ENCODE measurements at places on chromosomes 6 and 20.

- DNase-seq: peak; percentile 77
Observed at GRCh38 chr6:108541843-108542759, 18.6 kb upstream of the FOXO3 start.

DNA sequence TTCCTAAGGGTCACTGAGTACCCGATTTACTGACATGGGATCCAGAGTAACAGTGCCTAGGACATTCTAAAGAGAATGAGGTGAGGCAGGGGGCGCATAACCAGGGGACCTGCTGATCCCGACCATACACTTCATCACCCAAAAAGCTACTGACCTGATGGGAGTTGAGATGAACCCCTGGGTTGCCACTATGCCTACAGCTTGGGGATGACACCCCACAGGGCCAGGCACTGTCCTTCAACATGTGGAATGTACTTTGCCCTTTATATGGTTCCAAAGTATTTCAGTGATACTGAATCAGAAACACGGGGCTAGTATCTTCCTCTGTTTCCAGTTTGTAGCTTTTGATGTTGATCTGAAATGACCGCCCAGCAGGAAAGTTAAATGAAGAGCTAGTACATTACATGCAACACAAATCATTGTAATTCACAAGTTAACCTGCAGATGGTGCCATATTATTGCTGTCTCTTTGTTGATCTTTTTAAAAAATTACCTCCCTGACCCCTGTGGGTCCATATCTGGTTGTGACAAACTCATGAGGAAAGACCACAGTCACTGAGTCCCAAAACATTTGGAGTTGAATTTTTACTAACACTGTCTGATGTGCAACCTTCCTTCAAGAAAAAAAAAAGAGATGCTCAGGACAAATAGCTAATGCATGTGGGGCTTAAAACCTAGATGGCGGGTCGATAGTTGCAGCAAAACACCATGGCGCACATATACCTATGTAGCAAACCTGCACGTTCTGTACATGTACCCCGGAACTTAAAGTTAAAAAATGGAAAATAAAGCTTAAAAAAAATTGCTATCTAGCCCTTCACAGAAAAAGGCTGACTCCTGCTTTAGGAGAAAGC is 42.7 kb upstream of the GCNT2 start:
- peak; percentile 49 for DNase-seq

DNA sequence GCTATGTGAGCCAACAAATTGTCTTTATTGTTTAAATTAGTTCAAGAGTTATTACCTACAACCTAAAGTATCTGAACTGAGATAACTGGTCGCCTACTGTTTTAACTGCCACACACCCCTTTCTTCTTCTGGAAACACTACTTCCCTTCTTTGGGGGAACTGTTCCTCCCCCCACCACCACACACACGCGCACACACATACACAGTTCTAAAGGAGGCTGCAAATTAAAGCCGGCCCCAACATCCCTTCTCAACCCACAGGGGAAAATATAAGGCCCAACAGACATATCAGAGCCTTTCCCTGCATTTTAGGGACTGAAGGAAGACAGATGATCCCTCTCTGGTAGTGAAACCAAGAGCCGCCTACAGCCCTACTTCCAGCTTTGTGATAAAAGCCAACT is 348.0 kb upstream of the JARID2 start:
- DNase-seq: no peak

DNA sequence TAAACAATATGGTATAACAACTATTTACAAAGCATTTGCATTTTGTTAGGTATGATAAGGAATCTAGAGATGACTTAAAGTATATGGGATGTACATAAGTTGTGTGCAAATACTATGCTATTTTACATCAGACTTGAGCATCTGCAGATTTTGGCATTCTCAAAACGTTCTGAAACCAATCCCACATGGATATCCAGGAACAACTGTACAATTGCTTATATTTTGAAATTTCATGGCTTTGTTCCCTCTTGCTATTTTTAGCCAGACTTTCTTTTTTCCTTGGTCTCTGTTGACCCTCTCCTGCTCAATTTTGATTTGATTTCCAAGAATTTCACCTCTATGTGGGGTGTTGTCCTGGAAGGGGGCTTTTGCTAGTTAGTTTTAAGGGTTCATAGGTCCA is 32.9 kb upstream of the UST start:
- DNase-seq: no peak

DNA sequence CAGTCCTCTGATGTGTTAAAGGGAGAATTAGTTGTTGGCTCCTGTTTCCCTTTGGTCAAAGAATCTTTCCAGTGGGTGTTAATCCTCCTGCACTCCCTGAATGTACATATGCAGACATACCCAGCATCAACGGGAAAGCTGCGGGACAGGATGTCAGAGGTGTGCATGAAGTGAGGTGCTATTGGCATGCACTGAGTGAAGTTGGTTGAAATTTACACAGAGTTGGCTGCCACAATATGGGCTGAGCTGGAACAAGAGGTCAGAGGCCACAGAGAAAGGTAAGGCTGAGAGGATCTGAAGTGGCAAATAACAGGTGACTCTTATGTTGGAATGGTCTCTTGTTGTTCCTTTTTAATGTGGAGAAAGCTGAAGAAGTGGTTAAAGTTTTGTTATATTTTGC is 82.7 kb upstream of the AKIRIN2 start:
- no peak for DNase-seq

GRCh38 chr20:15703171-15703911 is 869.9 kb downstream of the KIF16B start:
- DNase-seq: no peak

GRCh38 chr20:52039790-52040189 is 151.8 kb downstream of the ZFP64 start:
- no peak for DNase-seq

DNA sequence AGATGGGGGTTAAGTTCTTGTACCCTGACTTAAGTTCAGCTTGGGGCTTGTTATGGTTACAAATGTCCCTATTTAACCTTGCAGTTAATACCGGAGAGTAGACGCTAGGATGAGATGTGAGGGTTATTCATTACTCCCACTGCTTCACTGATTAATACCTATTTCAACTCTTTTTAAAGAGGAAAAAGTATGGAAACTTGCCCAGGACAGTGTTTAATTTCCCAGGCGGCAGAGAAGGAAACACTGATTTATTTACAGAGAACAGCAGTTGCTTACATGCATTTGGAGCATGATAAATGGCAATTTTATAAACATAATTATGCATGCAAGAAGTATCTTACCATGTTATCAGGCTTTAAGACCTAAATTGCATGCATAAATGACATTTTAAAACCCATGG is 137.7 kb downstream of the RCAN2 start:
- no peak for DNase-seq

- DNase-seq: no peak
Observed at GRCh38 chr6:38833320-38833719, 118.2 kb downstream of the DNAH8 start.

DNA sequence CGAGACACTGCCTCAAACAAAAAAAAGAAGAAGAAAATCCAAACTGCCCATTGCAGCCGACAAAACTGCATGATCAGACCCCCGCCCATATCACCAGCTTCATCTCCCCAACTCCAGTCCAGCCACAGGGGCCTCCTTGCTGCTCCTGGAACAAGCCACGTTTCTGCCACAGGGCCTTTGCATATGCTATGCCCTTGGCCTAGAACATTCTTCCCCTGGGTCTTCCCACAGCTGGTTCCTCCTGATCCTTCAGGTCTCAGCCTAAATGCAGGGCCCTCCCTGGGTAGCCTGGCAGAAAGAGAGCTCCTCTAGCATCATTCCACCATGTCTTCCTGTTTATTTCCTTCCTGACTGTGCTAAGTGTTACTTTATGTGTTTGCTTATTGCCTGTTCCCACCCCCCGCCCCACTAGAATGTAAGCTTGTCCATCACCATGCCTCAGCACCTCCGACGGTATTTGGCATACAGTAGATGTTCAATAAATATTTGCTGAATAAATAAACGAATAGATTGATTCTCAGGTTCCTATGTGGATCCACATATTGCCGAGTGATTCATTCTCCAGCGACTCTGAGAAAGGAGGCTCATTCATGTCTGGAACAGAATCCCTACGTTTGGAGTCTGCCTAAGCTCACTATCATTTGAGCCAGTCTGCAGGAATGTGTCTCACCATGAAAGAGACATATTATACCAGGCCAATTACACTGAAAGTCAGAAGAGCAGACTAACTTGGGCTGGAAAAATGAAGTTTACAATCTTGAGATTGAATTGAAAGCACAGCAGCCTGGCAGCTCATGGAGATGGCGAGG is 56.1 kb downstream of the NFATC2 start:
- DNase-seq: no peak

- DNase-seq: no peak
Observed at GRCh38 chr6:46323966-46324622, 153.3 kb upstream of the ENPP5 start.

DNA sequence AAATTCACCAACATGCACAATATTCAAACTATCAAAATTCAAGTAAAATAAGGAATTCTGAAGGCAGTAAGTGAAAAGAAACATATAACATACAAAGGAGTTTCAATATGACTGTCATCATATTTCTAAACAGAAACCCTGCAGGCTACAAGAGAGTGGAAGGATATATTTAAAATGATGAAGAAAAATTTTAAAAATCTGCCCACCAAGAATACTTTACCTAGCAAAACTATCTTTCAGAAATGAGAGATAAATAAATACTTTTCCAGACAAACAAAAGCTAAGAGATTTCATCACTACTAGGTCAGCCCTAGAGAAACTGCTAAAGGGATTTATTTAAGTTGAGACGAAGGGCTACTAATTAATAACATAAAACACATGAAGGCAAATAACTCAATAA is 73.8 kb upstream of the MANEA start:
- DNase-seq: no peak

- no peak for DNase-seq
Observed at GRCh38 chr6:21742238-21742660, 148.7 kb downstream of the SOX4 start.

GRCh38 chr20:34888468-34888867 is 12.1 kb downstream of the ACSS2 start:
- no peak for DNase-seq

DNA sequence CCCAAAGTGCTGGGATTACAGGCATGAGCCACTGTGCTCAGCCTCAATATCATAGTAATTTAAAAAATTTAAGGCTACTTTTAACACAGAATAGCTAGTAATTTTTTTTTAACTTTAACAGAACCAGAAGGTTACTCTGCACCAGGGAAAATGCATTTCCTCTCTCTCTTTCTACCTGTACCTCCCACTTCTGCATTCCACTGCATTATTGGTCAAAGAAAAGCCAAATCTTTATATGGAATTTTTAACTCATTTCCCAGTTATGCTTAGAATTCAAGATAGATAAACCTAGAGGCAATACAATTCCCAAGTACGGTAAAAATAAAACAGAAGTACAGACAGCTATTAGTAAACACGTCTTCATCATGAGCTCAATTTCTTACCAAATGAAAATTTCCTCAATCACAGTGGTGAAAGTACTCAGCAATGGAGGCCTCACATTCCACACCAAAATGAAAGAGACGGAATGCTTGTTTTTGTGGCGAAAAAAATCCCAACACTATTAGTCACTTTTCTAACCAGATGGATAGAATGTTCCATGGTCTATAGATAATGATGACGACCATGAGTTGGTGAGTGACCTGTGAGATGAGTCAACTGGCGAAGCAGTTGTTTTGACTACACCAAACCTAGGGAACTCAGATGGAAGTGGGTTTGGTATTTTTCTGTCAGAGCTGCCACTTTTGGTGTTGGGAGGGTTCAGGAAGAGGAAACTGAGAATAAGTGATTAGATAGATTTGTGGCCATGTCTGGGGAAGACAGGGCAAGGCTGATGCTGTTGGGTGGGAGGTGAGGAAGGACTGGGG is 104.7 kb upstream of the SGK1 start:
- no peak for DNase-seq
